ENCODE measurements at places on chromosomes 16 and 17. TPM values are rescaled to one million over a fixed set of nuclear protein-coding genes. Genes with fewer than 3 reads are reported as not detected.
A peak's percentile ranks its signal among the peaks of the same experiment; 100 is the strongest.

GRCh38 chr16:11801481-11802021, 4.5 kb upstream of the ZC3H7A start:
- DNase-seq: peak; percentile 19

PDIA2 gene
- polyA plus RNA-seq: 0.52 TPM

- DNase-seq: no peak
These were observed 45.3 kb downstream of the NLK start for GRCh38 chr17:28087743-28088142.

- DNase-seq: no peak
These were observed 577.9 kb upstream of the CDH5 start for GRCh38 chr16:65788434-65789140.

GRCh38 chr16:15482068-15482747, 47.8 kb downstream of the BMERB1 start:
- peak; percentile 99 for DNase-seq

GRCh38 chr16:81843243-81843582, 64.1 kb downstream of the PLCG2 start:
- no peak for DNase-seq

DNA sequence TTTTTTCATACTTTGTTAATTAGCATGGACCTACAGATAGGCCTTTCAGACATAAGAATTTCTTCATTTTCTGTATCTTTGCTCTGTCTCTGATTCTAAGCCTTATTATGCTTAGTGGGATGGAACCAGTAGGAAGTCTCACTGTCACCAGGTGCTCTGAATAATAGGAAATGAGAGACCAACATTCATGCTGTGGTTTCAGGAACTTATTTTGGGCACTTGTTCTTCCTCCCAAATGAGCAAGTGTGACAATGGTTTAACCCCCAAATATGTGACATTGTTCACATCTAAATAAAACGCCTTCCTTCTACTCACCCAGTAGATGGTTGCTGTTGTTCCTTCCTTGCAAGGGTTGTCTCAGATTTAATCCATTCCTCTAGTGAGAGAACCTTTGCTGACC, 100.2 kb downstream of the SYCE1L start:
- no peak for DNase-seq

DNA sequence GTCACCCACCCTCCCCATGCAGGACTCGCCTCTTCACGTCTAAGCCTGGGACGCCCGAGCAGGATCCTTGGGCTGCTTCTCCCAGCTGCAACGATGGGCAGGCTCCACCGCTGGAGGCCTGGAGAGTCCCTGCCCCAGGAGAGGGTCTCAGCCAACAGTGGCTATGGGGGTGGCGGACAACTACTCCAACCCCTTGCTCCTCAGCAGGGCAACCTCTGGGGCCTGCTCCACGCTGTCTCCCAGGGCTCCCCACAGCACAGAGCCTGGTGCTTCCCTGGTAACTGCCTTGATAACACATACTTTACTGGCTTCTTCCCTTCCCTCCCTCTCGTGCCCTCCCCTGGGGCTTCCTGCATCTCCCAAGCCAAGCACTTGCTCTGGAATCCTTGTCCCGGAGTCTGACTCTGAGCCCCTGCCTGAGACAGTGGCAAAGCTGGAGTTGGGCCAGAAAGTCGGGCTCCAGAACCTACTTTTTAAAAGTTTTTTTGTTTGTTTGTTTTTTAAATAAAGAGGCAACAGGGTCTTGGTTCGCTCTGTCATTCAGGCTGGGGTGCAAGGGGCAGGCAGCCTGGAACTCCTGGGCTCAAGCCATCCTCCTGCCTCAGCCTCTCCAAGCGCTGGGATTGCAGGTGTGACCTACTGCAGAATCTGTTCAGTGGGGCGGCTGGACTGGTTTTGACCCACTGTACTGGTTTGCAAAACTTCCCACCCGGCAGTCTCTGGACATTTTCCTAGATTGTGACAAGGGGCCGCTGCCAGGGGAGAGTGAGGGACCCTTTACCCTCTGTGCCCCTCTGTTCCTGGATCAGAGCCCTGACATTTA, 99.4 kb downstream of the TNFRSF13B start:
- DNase-seq: no peak

PLD6 gene
- polyA plus RNA-seq: 5.6 TPM

- DNase-seq: no peak
These were observed at the start of gene RAP1GAP2 for GRCh38 chr17:2796164-2797125. TSS of gene RAP1GAP2 (plus strand) at chr17:2796438. CDS start at chr17:2796528, 90 bp downstream.
